ENCODE measurements at places on chromosomes 6 and 20. TPM values are rescaled to one million over a fixed set of nuclear protein-coding genes. Genes with fewer than 3 reads are reported as not detected.

GRCh38 chr6:160141001-160141726, 19.5 kb downstream of the SLC22A1 start:
- no peak for DNase-seq

GRCh38 chr6:123636282-123636681, 468 bp downstream of the TRDN start:
- DNase-seq, result no peak

DNA sequence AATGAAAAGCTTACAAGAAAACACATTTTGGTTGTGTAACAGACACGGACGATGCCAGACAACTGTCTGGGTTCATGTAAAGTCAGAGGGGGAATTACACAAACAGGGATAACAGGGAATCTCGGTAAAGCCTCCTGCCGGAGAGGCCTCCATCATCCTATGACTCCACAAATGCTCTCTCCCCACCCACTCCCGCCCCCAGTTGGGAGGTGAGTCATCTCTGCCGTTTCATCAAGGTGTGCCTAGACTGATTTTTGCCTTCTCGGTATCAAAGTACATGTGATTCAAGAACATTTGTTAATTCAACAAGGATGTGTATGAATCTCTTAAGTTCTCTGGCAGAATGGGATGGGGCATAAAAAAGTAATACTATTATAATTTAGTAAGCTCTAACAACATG, 304.9 kb upstream of the PRDM1 start:
- no peak for DNase-seq

GRCh38 chr6:21230536-21230935, 363.0 kb upstream of the SOX4 start:
- DNase-seq, result no peak

The ELOVL2 gene
- 0.09 TPM for total RNA-seq

Measured in left lung (tissue), 14 donors.